Immature natural killer cell (primary cell): ENCODE measurements at places on chromosomes 6 and 20. TPM values are rescaled to one million over a fixed set of nuclear protein-coding genes. Genes with fewer than 3 reads are reported as not detected.

DNA sequence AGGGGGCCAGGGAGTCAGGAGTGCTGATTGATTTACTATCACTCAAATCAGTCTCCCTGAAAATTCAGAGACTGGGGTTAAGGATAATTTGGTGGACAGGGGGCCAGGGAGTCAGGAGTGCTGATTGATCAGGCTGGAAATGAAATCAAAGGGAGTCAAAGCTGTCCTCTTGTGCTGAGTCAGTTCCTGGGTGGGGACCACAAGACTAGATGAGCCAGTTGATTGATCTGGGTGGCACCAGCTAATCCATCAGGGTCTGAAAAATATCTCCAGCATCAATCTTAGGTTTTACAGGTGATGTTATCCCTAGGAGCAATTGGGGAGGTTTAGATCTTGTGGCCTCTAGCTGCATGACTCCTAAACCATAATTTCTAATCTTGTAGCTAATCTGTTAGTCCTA lies 6.1 kb upstream of the AFG1L start:
- H3K36me3 ChIP-seq = no peaks in the 10 kb centered on the region
- peaks cover 3% of the 10 kb centered on the region for H3K27me3 ChIP-seq
- H3K27ac ChIP-seq = no peak overlapping the region
- DNase-seq = no peak
- no peaks in the 10 kb centered on the region for H3K4me1 ChIP-seq
- H3K4me3 ChIP-seq = no peak overlapping the region

The CD24 gene
- 0.28 TPM for polyA plus RNA-seq

The SAMD5 gene
- not detected for polyA plus RNA-seq

GRCh38 chr6:53464483-53464882 lies 80.4 kb downstream of the GCLC start:
- H3K4me3 ChIP-seq = no peak overlapping the region
- no peak overlapping the region for H3K27ac ChIP-seq
- H3K27me3 ChIP-seq = no peaks in the 10 kb centered on the region
- DNase-seq = no peak

GRCh38 chr6:80942911-80943310 lies 809.6 kb downstream of the TENT5A start:
- H3K4me3 ChIP-seq = no peak overlapping the region
- H3K27me3 ChIP-seq = peaks cover 2% of the 10 kb centered on the region
- H3K36me3 ChIP-seq = no peaks in the 10 kb centered on the region
- no peak overlapping the region for H3K27ac ChIP-seq

- H3K4me1 ChIP-seq = no peaks in the 10 kb centered on the region
- H3K27ac ChIP-seq = no peak overlapping the region
- H3K27me3 ChIP-seq = peaks cover 5% of the 10 kb centered on the region
Measured at GRCh38 chr20:16203096-16203495, 370.2 kb downstream of the KIF16B start.

The CDH4 gene
- not detected for polyA plus RNA-seq
